ENCODE measurements at places on chromosomes 11 and 22.

- no peak for DNase-seq
Observed at GRCh38 chr22:26131589-26132154, 37.6 kb upstream of the SEZ6L start.

- no peak for DNase-seq
Observed at GRCh38 chr11:73334384-73335203, 26.5 kb downstream of the ARHGEF17 start.

- no peak for DNase-seq
Observed at GRCh38 chr11:353179-353873, 16.0 kb upstream of the B4GALNT4 start.

DNA sequence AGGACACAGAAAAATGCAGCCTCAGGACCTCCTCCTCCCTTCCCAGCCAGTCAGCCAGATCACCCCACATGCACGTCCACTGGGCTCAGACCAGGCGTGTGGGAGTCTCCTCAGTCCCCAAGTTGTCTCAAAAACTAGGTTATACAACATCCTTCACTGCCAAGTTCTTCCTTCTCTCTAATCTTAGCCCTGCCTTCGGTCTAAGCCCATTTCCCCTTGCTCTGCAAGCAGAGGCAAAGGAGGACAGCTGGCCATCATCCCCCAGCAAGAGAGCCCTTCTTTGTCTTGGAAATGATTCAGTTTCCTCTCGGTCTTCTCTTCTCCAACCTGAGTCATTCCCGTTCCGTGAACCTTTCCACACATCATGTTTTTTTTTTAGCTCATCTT is 14.0 kb upstream of the NRGN start:
- no peak for DNase-seq

GRCh38 chr11:33861386-33861785 is 30.5 kb downstream of the LMO2 start:
- DNase-seq, result no peak

GRCh38 chr22:17699696-17700340 is 61.3 kb downstream of the BCL2L13 start:
- no peak for DNase-seq

DNA sequence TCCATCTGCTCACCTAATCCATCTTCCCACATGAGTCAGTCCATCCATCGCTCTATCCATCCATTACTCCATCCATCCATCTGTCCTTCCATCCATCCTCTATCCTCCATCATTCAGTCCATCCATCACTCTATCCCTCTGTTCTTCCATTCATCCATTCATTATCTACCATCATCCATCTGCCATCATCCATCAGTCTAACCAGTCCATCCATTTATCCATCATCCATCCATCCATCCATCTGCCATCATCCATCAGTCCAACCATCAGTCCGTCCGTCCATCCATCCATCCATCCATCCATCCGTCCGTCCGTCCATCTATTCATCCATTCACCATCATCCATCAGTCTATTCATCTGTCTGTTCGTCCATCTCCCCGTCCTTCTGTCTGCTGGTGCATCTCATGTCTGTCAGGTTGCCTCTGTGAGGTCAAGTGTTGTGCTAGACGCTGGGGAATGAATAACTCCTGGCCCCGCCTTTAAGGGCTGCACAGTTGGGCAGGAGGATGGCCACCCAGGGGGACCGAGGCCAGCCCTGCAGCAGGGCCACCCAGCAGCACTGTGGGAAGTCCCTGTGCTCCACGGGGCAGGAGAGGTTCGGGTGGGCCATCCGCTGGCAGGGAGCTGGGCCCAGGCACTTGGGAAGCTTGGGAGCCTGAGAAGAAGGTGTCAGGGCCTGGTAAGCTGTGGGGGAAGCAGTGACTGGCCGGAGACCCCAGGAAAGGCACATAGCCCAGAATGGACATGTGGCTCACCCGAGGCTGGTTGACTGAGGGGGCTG is 137.1 kb downstream of the CTTN start:
- no peak for DNase-seq

DNA sequence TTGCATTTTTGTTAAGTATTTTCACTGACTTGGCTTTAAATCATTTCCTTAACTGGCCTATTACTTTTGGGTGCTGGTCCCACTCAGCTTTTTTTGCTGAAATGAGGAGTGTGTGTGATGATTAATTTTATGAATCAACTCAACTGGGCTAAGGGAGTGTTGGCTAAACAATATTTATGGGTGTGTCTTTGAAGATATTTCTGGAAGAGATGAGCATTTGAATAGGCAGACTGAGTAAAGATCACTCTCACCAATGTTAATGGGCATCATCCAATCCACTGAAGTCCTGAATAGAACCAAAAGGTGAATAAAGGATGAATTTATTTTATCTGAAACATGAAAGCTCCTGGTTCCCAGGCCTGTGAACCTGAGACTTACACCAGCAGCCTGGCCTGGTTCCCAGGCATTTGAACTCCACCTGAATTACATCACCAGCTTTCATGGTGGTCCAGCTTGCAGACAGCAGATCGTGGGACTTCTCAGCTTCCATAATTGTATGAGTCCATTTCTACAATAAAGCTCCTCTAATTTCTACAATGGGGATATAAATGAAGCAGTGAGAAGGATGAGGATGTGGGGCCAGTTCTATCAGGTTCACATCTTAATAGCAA is 241.3 kb upstream of the ZC3H12C start:
- no peak for DNase-seq

GRCh38 chr11:98069861-98070260 is 950.9 kb upstream of the CNTN5 start:
- no peak for DNase-seq

- no peak for DNase-seq
Observed at GRCh38 chr11:95768521-95768920, 21.1 kb downstream of the FAM76B start.

GRCh38 chr11:45181193-45181888 is 34.9 kb downstream of the PRDM11 start:
- no peak for DNase-seq

- no peak for DNase-seq
Observed at GRCh38 chr11:961921-962320, 36.3 kb downstream of the AP2A2 start.

GRCh38 chr11:101226617-101227016 is 97.0 kb upstream of the PGR start:
- no peak for DNase-seq

GRCh38 chr22:39898997-39899396 is 1.9 kb upstream of the GRAP2 start:
- DNase-seq, result no peak

- no peak for DNase-seq
Observed at GRCh38 chr11:1931341-1932104, 12.0 kb downstream of the TNNT3 start.

DNA sequence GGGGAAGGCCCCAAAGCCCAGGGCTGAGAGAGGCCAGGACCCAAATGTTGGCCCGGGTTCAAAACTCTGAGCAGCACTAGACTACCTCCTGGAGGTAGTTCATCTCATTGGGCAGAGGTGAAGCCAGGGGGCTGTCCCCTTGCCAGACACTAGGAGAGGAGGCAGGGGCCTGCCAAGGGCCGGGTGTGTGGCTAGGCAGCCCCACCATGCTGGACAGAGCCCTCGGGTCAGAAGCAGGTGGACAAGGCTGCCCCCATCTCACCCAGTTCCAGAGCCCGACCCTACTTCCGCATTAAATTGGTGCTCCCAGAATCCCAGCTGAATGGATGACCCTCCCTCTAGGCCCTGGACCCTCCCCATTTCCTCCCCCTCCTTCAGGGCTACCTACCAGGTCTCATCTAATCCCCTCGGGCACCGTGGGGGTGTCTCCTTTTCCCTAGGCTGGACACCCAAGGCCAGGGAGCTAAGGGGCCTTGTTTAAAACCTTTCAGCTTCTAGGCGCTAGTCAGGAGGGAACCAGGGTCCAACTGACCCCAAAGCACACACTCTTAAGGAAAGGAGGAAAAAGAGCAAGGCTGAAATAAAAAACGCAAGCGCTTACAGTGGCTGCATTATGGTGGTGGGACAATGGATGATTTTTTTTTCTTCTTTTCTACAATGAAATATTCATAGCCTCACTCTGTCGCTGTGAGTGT is 72.1 kb upstream of the TCF20 start:
- DNase-seq, result no peak

- DNase-seq, result no peak
Observed at GRCh38 chr11:84103096-84103495, 816.9 kb upstream of the CCDC90B start.

- DNase-seq, result peak; percentile 73
Observed at GRCh38 chr22:45645526-45646414, 25.9 kb upstream of the ATXN10 start.

- no peak for DNase-seq
Observed at GRCh38 chr11:9332655-9333054, 18.3 kb upstream of the TMEM41B start.

Data from stimulated activated CD8-positive, alpha-beta memory T cell treated with anti-CD3 and anti-CD28 coated beads, Interleukin-2, amount 100 ng/mL, for 48 hours (primary cell).